Left ventricle myocardium inferior (tissue), 1 donor: ENCODE measurements at places on chromosomes 3 and 15. TPM values are rescaled to one million over a fixed set of nuclear protein-coding genes. Genes with fewer than 3 reads are reported as not detected.

The C15orf61 gene
- 13.8 TPM for total RNA-seq

The TRIM59 gene
- total RNA-seq: 0.77 TPM

The PDCD6IP gene
- total RNA-seq: 129 TPM

The TRH gene
- not detected for total RNA-seq

The SNURF gene
- 94.6 TPM for total RNA-seq

The TMC3 gene
- not detected for total RNA-seq

The KLHL25 gene
- 4.0 TPM for total RNA-seq

The SEMA6D gene
- total RNA-seq: 12.4 TPM

The APOD gene
- 92.5 TPM for total RNA-seq

The LDHAL6B gene
- total RNA-seq: not detected

The TMEM108 gene
- 2.4 TPM for total RNA-seq

The NDUFAF3 gene
- 159 TPM for total RNA-seq

The ZNF620 gene
- 2.3 TPM for total RNA-seq

The FBXW12 gene
- not detected for total RNA-seq

The SEMA7A gene
- total RNA-seq: 1.5 TPM

The KNG1 gene
- 0.14 TPM for total RNA-seq

The NGLY1 gene
- 27.7 TPM for total RNA-seq
